ENCODE measurements at places on chromosomes 5 and 9.

- DNase-seq, result no peak
These were observed 21.1 kb upstream of the IGFBPL1 start for GRCh38 chr9:38445154-38446043.

- DNase-seq, result no peak
These were observed 54.8 kb downstream of the MYO10 start for GRCh38 chr5:16881251-16881650.

- no peak for DNase-seq
These were observed 5.4 kb upstream of the SLC1A3 start for GRCh38 chr5:36600917-36601527.

- DNase-seq, result no peak
These were observed 301.8 kb upstream of the TRPC7 start for GRCh38 chr5:136666970-136667620.

DNA sequence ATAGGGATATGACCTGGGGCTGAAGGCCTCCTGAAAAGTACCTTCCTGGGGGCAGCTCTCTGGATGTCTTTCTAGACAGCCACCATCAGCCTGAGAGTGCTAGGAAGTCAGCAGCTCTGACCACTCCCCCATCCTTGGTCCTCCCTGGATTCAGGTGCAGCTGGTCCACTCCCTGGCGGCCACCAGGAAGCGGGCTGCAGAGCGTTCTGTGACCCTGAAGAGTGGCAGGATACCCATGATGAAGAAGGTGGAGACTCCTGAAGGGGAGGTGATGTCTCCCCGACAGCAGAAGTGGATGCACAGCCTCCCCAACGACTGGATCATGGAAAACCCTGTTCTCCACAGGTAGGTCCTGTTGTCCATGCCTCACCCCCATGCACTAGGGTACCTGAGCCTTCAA lies 1.8 kb downstream of the CCDC180 start:
- DNase-seq, result no peak

- DNase-seq, result peak; percentile 24
These were observed 27.7 kb upstream of the SSBP2 start for GRCh38 chr5:81778642-81779041.

DNA sequence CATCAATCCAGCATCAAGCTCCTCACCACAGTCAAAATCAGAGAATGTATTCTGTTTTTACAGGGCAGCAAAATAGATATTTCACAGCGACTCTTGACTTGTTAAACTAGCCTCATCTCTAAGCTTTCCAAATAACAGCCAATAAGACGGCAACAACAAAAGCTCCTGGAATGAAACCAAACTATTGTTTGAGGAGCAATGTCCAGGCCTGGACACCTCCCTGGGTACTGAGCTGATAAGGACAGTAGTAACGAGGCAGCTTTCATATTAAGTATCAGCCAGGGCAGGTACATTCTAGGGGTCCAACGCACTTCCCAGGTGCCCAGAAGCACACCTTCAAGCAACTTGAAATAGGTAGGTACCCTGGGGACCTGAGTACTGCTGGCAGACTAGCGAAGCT lies 260.3 kb downstream of the ENC1 start:
- no peak for DNase-seq

- no peak for DNase-seq
These were observed 80.4 kb upstream of the PCSK5 start for GRCh38 chr9:75810063-75810462.

GRCh38 chr9:136881691-136882108 lies 4.6 kb upstream of the TRAF2 start:
- DNase-seq, result peak; percentile 55

- no peak for DNase-seq
These were observed 170.5 kb downstream of the COL23A1 start for GRCh38 chr5:178419651-178420050.

DNA sequence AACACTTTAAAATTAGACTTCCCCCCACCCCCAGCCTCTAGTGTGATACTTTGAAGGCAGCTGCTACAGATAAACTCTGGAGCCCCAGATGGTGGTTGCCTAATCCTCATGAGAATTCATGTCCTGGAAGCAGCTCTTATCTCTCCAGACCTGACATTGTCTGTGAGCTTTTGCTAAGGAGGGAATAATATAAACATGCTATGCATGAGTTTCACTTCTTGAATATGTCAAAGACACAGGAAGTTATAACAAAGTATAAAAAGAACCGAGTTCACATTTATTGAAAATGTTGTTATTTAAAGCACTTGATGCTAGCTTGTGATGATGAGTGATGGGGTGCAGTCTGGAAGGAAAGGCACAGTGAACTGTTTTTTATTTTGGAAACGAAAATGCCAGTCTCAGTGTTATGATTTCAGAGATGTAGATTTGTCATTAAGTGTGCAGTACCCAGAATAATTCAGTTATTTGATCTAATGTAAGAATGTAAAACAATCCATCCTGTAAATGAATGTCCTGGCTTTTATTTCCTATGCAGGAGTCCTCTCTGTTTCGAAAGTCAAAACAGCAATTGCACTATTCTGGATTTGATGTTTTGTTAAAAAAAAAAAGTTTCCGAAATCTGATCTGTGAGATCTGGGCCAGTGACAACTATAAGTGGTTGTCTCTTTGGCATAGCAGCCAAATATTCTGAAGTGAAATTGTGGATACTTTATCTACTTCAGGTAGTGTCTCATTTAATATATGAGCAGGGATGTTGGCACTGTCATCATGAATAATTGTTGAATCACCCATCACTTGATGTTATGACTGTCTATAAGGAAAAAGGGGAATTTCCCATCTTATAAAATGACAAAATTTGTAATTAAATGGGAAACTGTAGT lies 77.0 kb downstream of the ZCCHC7 start:
- DNase-seq, result no peak

GRCh38 chr5:73282923-73283322 lies 109.9 kb downstream of the TMEM174 start:
- no peak for DNase-seq
